GM13977 (cell line): ENCODE measurements at places on chromosomes 3 and 15.

- peak; percentile 86 for DNase-seq
Observed at GRCh38 chr3:9951962-9952805, at the start of gene PRRT3. TSS of gene PRRT3 (minus strand) at chr3:9952408. CDS start at chr3:9950115, 2,293 bp downstream.

- DNase-seq: peak; percentile 37
Observed at GRCh38 chr3:138097192-138098172, 17.9 kb downstream of the DZIP1L start.

DNA sequence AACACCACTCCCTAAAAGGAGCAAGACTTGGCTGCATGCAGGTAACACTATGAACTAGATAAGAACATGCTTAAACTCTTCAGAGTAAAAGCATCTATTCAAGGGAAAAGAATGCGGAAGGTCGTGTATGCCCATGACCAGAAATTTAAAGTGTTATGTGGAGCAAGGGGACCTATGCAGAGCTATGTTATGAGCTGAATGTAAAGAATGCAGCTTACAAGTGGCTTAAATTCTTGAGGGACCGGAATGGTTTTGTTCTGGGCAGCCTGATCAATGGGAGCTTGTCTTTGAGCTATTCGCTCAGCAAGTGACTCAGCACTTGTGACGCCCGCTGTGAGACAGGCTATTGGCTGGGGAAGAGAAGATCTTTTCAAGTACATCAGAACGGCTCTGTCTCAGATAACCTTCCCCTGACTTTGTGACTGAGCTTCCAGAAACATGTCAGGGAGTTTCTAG is 367.5 kb upstream of the THBS1 start:
- DNase-seq: no peak

DNA sequence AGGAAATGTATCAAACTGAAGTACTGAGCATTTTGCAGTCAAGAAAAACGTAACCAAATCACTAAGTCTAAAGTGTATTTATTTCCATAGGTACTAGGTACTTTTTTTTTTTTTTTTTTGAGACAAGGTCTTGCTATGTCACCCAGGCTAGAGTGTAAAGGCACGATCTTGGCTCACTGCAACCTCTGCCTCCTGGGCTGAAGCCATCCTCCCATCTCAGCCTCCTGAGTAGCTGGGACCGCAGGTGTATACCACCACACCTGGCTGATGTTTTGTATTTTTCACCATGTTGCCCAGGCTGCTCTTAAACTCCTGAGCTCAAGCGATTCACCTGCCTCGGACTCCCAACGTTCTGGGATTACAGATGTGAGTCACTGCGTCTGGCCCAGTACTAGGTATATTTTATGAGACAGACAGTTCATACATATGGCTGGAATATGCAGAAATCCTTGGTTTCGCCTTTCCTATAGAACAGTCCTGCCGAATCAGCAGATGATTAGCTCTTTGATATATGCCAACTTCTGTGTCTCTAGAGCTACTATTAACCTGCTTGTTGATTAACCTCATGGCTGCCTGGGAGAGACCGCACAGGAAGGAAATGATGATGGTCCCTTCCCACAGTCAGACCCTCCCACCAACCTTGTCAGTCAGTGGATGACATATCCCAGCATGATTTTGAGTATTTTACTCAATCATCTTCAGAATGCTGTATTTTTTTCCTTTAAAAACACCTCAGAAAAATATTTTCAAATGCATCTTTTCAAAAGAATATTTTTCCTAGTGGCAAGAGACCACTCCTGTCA is 32.3 kb downstream of the TMOD3 start:
- DNase-seq: no peak

- no peak for DNase-seq
Observed at GRCh38 chr3:194300382-194300758, 50.8 kb downstream of the CPN2 start.

DNA sequence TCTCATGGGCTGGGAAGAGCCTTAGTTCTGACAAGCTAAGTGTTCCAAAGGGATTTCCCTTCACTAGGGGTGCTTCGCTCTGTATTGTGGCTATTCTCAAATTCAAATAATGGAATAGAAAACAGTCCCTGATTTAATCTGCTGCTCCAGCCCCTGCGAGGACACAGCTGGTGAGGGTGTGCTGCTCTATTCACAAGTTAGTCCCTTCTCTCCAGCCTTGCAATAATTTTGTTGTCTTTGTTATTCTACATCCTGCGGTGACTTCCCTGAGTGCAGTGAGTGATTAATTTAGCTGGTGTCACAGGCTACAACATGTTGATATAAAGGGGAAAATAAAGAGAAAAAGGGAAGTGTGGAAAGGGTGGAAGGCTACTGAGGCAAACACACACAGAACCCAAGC is 180.5 kb upstream of the VEPH1 start:
- no peak for DNase-seq

DNA sequence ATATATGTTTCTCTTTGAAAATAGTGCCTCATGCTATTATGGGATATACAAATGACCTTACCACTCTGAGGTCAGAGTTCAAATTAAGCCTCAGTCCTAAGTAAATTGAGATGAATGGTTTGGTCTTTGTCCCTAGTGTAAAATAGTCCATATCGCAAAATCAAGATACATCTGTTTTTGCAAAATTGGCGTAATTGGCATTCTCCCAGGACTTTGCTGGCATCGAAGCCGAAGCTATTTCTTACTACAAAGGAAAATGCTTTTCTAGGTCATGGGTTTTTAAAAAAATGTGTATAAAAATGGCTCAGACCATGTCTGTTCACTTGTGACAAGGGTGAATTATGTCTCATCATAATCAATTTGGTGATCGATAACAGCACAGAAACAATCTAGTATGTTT is 25.9 kb downstream of the ROBO2 start:
- DNase-seq: no peak

- no peak for DNase-seq
Observed at GRCh38 chr15:93861413-93861812, 369.9 kb upstream of the MCTP2 start.

- DNase-seq: no peak
Observed at GRCh38 chr3:134628884-134629283, 21.9 kb downstream of the KY start.

DNA sequence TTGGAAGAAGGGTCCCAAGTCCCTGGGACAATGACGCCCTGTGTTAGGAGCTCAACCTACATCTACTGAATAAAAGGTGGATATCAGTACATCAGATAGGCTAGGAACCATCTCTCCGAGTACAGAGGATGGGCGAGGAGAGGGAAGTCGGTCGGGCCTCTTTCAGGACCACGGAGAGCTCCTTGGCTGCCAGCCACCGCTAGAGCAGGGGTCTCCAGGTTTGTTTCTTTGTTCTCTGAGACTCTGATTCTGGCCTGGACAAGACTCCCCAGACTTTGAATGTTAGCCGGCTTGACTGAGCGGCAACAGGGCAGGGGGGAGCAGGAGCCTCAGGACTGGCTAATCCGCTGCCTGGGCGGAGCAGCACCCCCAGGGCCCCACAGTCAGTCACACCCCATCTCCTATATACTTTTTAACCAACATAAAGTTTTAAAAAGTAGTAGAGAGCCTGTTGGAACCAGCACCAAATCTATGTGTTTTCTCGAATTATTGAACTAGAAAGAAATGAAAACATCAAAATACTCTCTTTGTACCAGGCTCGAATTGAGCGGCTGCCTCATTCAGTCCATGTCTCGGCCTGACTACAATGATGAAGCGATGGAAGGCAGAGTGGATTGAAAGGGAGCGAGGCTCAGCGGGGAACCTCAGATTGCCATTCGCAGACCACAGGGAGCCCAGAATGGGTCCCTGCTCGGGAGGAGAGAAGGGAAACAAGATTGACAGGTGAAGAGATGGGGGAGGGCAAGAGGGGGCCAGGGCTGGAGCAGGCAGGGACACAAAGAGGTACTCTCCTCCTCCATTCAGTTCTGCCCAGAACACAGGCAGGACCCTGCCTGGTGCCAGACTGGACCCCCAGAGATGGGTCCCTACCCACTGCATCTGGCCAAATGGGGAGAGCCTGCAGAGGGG is 131.6 kb downstream of the TPRA1 start:
- peak; percentile 60 for DNase-seq

GRCh38 chr3:129384594-129385323 is 43.7 kb downstream of the EFCAB12 start:
- no peak for DNase-seq

DNA sequence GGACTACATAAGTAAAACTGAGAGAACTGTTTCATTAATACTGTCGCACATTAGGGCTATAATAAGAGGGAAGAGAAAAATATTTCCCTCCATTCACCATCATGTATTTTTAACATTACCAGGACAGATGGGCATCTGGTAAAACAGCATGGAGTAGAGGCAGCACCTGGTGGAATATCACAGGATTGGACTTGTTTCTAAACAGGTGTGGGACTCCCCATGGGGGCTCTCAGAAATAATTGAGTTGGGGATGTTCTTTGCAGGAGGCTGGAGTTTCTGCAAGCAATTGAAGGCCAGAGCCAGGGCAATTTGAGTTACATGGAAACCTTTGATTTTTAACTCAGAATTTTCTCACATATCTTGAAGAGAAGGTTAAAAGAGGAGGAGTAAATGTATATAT is 8.4 kb upstream of the MINDY2 start:
- no peak for DNase-seq

DNA sequence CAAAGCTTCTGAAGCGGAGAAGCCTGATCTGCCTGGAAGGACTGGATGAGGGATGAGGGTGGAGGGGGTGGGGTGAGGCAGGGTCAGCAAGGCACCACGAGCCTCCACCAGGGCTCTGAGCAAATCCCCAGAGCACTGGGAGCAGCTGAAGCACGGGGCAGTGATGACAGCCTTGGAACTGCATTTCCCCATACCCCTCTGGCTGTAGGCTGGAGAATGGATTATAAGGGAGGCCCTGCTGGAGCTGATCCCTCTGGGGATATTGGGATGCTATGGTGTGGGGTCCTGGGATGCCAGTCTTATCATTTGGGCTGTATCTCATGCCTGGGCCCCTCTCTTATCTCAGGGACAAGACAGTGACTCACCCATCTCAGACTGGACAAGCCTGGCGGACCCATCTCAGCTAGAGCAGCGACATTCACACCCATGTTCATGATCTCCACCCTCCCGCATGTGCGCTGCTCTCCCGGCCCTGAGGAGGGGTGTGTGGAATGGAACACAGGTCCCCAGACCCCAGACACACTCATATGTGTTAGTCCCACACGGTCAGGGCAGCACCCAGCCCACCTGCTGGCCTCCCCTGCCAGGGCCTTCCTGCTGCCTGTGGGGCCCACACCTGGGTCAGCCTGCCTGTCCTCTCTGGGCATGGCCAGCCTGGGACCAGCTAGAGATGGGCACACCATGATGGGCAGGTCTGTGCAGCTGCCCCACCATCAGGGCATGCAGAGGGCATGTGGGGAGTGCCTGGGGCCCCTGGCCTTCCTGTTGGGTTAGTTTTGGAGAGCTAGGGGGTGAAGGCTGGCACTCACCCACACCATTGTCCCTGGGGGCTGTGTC is 97.1 kb downstream of the FBLN2 start:
- DNase-seq: no peak

GRCh38 chr15:64072812-64073211 is 20.8 kb downstream of the CIAO2A start:
- DNase-seq: no peak

DNA sequence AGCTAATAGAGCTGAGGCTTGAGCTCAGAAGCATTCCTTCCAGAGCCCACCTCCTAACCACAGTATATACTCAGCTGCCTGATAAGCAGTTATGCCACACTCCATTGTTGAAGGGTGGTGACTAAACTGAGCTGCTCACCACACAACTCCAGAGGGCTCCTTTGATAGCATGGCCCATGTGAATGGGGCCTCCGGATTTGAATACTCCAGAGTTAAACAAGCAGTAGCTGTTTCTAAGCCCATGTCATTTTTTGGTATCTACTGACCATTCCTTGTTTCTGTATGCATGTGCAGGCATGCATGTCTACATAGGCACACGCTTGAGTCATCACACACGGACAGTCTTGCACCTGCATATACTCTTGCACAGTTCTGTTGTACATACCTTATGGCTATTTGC is 28.9 kb downstream of the IGSF10 start:
- DNase-seq: no peak

- DNase-seq: no peak
Observed at GRCh38 chr15:85379403-85380131, 836 bp upstream of the AKAP13 start.

GRCh38 chr3:64129581-64129980 is 95.7 kb downstream of the PRICKLE2 start:
- DNase-seq: no peak

DNA sequence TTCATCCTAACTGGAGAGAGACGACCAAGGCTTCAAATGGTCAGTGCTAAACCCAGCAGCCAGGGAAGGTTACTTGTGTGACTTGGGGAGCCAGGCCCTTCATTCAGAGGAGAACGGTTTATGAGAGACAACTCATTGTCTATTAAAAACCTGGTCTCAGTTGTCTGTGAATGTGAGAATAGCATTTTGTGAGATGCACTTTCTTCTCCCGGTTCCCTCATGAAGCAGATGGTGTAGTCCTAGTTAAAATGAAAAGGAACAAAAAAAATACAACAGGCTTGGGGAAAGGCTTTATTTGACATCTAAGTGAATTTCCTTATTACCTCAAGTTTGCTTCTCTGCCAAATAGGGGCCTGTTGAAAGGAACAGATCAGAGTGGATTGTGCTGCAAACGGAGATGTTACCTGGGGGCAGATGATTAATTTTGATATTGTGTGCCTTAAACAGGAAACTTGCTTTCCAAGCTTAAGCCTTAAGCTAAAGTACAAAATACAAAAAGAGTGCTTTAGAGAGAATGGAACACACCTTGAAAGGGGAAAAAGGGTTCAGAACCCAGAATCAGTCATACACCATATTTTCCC is 202.7 kb upstream of the BHLHE40 start:
- DNase-seq: peak; percentile 48

DNA sequence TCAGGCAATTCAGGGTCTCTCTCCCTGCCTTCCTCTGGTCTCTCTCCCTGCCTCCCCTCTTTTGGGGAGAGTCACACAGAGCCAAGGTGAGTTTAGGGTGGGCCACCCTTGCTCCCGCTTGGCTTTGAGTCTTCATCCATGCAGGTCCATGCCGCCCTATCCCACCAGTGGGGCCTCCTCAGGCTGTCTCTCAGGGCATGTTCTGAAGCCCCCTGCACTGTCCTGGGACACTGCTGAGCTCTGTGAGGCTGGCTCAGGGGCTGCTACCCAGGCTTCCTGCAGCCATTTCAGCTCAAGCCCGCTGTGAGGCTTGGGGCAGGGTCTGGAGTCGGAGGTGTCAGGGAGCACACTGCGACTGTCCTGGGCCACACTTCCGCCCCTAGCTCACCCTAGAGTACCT is 203.1 kb downstream of the SSR3 start:
- DNase-seq: no peak

GRCh38 chr3:46057716-46058115 is 30.4 kb upstream of the XCR1 start:
- DNase-seq: no peak
